Erythroblast (primary cell): ENCODE measurements at places on chromosomes 2 and 18.

DNA sequence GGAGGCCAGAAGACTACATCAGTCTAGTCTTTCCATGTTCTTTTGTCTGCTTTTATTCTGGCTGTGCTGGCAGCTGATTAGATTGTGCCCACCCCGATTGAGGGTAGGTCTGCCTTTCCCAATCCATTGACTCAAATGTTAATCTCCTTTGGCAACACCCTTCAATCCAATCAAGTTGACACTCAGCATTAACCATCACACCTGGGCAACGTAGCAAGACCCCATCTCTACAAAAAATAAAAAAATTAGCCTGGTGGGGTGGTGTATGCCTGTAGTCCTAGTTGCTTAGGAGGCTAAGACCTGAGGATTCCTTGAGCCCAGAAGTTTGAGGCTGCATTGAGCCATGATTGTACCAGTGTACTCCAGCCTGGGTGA is 33.5 kb downstream of the EML4 start:
- no peak for DNase-seq

GRCh38 chr2:68789603-68790002 is 55.0 kb downstream of the ARHGAP25 start:
- DNase-seq, result no peak

- no peak for DNase-seq
Observed at GRCh38 chr2:37377187-37377532, 32.7 kb downstream of the QPCT start.

DNA sequence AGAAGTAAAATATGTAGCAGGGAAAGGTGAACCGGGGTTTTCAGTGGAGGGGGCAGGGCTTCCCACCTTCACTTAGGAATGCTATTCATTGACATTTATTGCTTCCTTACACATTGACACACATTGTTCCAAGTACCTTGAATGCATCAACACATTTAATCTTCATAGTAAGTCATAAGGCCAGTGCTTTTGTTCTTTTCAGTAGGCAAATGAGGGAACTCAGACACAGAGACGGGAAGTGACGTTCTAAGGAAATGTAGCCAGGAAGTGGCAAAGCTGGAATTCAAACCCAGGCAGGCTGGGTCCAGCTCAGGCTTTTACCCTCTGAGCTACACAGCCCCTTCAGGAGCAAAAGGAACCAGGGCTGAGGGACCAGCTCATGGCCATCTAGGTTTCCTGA is 20.7 kb downstream of the BMP10 start:
- no peak for DNase-seq

- DNase-seq, result no peak
Observed at GRCh38 chr2:226308323-226308680, 491.3 kb downstream of the IRS1 start.

GRCh38 chr2:233075966-233076339 is 15.8 kb downstream of the INPP5D start:
- DNase-seq, result peak; percentile 23

GRCh38 chr18:21820033-21820810 is 79.6 kb downstream of the MIB1 start:
- peak; percentile 18 for DNase-seq

- DNase-seq, result no peak
Observed at GRCh38 chr2:62826953-62827675, 121.6 kb downstream of the EHBP1 start.

DNA sequence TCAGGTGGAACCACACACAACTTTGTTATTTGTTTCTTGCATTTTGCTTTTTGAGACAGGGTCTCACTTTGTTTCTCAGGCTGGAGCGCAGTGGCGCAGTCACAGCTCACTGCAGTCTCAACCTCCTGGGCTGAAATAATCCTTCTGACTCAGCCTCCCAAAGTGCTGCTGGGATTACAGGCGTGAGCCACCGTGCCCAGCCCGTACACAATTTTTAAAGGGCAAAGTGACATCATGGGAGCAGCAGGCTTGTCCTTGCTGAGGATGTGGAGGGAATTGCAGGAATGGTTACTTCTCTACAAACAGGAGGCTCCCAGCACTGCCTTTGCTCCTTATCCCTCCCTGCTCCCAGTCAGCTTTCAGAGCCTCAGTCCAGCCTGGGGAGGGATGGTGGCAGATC is 355.9 kb upstream of the KLHL29 start:
- no peak for DNase-seq

- no peak for DNase-seq
Observed at GRCh38 chr18:42341423-42341822, 386.4 kb downstream of the PIK3C3 start.

GRCh38 chr2:226963528-226963927 is 127.7 kb downstream of the RHBDD1 start:
- no peak for DNase-seq

GRCh38 chr18:79354350-79354749 is 41.4 kb upstream of the NFATC1 start:
- no peak for DNase-seq

GRCh38 chr18:48455555-48456478 is 46.6 kb upstream of the ZBTB7C start:
- DNase-seq, result no peak

- DNase-seq, result no peak
Observed at GRCh38 chr2:152558158-152558984, 158.9 kb downstream of the PRPF40A start.

DNA sequence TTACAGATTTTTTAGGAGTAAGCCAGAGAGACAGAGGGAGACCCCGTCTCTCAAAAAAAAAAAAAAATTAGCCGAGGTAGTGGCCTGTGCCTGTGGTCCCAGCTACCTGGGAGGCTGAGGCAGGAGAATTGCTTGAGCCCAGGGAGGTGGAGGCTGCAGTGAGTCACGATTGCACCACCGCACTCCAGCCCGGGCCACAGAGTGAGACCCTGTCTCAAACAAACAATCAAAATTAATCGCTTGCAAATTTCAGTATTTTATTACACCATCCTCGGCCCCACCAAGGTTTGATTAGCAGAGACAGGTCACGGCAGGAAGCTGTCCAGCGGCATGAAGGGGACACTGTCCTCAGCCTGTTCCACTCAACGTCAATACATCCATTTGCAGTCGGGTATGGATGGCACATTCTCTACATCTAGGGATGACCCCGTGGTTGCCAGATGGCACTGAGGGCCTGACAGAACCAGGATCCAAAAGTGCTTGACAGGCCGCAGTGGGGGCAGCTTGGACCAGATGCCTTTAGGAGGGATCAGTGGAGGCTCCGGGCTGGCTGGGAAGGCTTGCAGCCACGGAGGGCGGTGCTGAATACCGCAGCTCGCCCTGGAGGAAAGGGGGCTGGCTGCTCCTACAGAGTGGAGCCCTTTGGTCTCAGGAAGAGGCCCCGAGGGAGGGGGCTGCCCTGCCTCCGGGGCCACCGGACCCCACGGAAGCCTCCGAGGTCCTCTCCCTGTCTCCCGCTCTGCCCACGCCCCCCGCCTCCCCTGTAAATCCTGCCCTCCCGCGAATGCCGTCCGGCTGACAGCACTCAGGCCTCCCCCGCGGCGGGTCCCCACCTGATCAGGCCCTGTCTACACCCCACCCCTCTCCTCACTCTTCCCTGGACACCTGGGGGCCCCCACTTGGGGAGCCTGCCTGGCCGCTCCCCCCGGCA is 13.1 kb downstream of the ASPRV1 start:
- no peak for DNase-seq

GRCh38 chr2:100513650-100514049 is 43.4 kb downstream of the NMS start:
- peak; percentile 87 for DNase-seq

DNA sequence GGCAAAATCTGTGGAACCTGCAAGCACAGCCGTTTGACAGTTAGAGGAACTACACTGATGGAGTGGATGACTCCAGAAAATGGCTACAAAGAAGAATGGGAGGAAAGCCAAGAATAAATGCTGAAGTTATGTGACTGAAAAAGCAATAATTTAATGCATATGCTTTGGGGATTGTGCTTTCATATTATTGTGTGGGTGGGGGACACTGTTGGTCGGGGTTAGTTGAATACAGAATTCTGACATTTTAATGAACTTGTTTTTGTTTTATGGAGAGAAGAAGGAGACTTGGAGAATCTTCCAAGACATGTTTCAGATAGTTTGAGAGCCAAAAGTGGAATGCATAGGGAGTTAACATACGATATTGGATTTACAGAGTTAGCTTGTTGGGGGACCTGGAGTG is 68.5 kb downstream of the NRP2 start:
- no peak for DNase-seq

DNA sequence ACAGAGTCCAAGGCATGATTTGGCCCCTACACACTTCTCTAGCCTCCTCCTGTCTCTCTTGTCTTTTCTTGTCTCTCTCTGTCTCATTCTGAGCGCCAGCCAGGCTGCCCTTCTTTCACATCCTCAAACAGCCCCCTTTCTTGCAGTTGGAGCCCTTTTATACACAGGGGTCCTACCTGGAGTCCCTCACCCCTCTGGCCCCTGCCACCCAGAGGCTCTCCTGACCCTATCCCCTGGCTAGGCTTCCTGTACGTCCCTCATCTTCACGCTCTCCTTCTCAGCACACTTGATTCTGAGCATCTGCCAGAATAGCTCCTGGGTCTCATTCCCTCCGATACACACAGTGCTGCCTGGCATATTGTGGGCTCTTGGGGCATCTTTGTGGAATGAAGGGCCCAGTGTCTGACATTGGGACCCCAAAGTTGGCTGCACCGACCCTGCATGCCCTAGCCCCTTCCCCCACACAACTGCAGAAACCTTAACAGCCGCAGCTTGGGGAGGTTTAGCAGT is 261.9 kb downstream of the DYSF start:
- no peak for DNase-seq

- no peak for DNase-seq
Observed at GRCh38 chr2:128300151-128301020, 18.3 kb downstream of the HS6ST1 start.

DNA sequence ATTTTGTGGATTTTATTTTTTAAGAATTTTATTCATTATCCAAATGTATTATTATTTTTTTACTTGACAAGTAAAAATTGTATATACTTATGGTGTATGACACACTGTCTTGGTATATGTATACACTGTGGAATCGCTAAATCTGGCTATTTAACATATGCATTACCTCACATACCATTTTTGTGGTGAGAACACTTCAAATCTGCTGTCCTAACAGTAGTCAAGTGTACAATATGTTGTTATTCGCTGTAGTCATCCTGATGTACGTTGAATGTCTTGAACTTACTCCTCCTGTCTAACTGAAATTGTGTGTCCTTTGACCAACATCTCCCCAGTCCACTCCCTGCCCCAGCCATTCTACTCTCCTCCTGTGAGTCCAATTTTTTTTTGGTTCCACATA is 153.2 kb upstream of the PTPRM start:
- DNase-seq, result no peak

- no peak for DNase-seq
Observed at GRCh38 chr2:128374001-128374710, 55.5 kb upstream of the HS6ST1 start.

DNA sequence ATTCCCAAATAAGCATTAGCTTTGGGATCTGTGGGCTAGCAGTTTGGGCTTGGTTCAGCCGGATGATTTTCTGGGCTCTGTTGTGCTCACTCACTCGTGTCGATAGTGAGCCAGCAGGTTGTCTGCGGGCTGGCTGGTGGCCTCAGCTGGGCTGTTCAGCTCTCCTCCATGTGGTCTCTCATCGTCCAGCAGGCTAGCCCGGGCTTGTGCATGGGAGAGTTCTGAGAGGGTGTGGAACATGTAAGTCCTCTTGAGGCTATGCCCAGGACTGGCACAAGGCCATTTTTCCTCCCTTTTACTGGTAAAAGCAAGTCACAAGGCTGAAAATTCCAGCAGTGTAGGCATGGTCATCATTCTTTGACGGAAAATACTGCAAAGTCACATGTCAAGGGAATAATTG is 38.5 kb downstream of the NTSR2 start:
- no peak for DNase-seq
